Hypothalamus (tissue), 51 donors: ENCODE measurements at places on chromosomes 16 and 17.

GRCh38 chr17:74768069-74768762 lies 7.9 kb downstream of the NAT9 start:
- DNase-seq, result no peak

DNA sequence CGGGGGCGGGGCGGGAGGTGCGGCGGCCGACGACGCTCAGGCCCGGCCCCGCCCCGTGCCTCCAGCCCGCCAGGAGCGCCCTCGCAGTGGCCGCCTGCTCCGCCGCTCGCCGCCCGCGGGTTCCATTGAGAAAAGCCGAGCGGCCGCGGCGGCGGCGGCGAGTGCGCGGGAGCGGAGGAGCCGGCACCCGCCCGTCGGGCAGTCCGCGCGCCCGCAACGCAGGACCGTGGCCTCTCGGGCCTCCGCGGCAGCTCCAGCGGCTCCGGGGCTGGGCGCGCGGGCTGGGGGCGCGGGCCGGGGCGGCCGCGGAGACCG lies at the start of gene ZFPM1:
ZFPM1 (plus strand) TSS at position 64 of the 315 bp plus-strand sequence. CDS start 359 bp downstream, outside the sequence.
- DNase-seq, result no peak

DNA sequence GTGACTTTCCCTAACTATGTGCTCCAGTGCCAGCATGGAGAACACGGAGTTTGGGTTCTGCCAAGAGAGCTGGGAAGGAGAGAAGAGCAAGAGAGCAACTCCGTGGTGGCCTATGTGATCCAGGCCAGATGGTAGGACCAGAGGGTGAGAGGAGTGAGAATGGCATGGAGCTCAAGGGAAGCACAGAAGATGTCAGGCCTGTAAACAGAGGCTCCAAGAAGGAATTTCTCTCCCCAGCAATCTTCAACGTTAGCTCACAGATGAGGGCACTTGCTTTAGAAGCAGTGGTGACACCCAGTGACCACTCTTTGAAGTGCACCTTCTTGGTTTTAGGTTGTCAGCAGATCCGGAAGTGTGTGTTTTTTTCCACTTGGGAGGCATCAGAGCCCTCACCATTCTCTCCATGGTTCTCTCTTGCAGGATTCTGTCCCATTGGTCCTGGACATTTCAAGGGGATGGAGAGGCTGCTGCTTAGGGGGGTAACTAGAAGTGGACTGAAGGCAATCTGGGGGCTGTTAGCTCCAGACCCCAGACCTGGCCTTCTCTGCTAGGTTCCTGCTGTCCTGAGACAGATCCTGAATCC lies 18.1 kb upstream of the TMEM98 start:
- no peak for DNase-seq

- DNase-seq, result no peak
These were observed 283.6 kb downstream of the ABCC12 start for GRCh38 chr16:47872225-47872624.

DNA sequence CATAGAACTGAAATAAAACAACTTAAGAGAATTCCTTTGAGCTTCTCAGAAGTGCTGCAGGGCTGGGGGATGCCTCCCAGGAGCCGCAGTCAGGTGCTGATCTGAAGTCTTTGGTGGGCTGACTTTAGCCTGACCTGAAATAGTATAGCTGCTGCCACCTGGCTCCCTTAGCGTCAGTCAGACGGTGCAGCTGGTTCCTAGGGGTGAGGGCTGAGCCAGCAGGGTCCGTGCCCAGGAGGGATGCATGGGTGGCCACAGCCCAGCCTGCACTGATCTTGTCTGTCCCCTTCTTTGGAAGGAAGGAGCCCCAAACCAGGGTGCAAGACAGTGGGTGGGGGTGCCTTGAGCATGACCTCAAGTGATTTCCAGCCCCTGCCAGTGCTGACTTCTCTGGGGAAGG lies 11.5 kb downstream of the MAPT start:
- DNase-seq, result no peak

DNA sequence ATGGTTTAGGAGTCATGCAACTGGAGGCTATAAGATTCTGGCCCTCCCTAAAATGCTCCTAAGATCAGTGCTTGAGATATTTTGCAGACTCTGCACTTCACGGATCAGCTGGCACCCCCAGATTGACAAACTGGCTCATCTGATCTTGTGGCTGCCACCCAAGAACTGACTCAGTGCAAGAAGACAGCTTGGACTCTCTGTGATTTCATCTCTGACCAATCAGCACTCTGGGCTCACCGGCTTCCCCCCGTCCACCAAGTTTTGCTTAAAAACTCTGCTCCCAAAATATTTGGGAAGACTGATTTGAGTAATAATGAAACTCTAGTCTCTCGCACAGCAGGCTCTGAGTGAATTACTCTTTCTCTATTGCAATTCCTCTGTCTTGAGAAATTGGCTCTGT lies 26.3 kb upstream of the CCL2 start:
- DNase-seq, result no peak

DNA sequence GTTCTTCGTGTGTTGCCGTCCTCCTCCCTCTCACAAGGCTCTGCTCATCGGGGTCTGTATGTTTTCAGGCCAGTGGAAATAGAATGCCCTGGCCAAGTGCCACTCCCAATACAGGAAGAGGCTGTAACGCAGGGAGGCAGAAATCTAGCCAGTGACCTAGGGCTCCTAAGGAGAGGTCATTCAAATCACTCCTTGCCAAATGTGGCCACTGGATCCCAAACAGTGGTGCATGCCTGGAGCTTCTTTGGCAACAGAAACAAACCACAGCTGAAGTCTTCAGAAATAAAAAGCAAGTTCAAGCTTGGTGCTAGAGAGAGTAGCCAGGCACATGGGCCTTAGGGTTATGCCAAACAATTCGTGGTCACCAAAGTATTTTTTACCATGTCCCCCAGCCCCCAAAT lies 66.1 kb downstream of the SMG6 start:
- DNase-seq, result no peak

DNA sequence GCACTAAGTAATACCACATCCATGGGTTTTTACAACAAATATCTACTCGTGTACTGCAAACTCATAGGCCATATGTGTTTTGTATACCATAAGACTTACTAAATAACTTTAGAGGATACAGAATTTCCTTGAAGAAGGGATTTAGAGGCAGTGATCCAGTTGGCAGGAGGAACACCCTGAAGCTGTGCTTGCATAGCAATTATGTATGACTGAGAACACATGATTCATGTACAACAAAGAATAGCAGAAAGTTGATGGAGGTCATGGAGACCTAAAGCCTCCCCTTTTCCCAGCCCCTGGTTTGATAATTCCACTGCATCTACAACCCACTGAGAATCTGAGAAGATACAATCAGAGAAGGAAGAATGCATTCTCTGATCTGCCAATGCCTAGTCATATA lies 83.8 kb upstream of the PMFBP1 start:
- no peak for DNase-seq

DNA sequence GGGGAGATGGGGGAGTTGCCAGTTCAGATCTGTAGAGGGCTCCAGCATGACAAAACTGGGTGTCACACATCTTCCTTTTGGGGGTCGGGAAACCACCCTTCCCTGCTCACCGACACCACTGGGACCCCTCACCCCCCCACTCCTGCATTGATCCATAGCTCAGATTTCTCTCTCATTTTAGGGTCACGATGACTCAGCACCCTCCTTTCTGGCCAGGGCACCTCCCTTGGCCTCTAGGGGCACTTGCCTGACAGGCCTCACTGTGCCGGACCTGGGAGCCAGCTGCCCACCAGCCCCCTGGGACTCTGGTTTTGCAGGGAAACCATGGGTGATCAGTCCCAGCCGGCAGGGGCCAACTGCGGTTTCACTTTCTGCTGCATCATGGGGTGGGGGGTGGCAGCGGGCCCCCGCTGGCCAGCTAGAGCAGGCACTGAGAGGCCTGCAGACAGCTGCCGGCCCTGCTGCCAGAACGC lies 239.4 kb downstream of the MRTFB start:
- no peak for DNase-seq

DNA sequence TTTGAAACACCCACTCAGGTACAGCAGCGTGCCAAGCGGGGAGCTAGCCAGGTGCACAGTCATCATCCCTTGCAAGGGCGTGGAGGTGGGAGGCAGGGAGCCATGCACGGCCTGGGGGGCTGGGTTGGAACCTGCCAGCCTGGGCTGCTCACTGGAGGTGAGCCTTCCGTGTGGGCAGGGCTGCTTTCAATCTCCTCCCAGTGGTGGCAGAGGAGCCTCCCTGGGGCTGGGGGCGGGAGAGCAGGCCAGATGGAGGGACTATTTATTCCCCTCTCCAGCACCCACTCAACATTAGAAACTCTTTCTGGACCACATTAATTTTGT lies 90.3 kb downstream of the KATNIP start:
- DNase-seq, result no peak

DNA sequence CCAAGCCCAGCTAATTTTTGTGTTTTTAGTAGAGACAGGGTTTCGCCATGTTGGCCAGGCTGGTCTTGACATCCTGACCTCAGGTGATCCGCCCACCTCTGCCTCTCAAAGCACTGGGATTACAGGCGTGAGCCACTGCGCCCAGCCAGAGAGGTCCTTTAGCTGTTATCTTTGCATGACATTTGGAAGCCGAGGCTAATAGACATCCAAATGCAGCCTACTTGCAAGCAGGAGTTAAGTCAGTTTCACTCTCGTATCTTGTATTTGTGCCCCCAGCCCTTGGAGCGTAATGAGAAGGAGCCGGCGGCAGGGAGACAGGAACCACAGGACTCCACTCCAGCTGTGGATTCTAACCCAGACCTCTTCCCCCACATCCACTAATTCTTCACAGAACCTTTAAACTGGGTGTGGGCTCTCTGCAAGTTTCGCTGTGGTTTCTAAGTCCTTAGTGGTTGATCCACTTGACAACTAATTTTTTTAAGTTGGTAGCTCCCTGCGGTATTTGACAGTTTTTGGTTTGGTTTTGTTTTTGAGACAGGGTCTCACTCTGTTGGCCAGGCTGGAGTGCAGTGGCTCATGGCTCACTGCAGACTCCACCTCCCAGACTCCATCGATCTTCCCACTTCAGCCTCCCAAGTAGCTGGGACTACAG lies 3.1 kb upstream of the CYTH1 start:
- DNase-seq, result no peak
